T-helper 9 cell (primary cell): ENCODE measurements at places on chromosomes 12 and 14.

DNA sequence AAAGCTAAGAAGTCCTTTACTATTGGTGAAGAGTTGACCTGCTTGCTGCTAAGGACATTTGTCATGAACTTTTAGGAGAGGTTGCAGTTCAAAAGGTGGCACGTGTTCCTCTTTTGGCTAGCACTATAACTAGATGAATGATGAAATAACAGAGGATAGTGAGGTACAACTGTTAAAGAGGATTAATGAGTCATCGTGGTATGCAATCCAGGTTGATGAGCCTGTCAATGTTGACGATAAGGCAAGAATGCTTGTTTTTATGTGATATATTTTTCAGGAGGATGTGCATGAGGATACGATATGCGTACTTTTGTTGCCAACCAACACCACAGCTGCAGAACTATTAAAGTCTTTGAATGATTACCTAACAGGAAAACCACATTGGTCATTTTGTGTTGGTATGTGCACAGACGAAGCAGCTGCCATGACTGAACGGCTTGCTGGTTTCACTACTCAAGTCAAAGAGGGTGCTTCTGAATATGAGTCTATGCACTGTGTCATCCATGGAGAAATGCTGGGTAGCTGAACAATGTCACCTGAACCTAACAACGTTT lies 10.6 kb downstream of the CEP128 start:
- peak; percentile 14 for DNase-seq

DNA sequence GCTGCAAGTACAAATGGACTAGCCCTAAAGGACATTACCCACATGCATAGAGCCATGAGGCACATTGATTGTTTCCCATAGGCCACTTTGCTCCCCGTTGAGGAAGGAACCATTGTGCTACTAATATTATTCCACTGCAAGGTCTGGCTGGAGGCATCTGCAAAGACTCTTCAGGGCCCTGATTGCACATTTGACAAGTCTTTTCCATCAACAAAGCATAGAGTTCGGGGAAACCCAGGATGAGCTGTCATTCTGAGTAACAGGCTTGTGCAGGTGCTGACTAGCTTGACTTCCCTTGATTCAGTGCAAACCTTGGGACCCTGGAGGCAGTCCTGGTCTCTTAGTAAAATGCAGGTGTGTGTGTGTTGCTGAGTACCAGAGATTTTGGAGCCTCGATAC lies 73.8 kb downstream of the SUSD6 start:
- DNase-seq: no peak

- DNase-seq: no peak
Observed at GRCh38 chr12:25436206-25437030, 116.7 kb downstream of the LMNTD1 start.

- DNase-seq: no peak
Observed at GRCh38 chr12:93102744-93103143, 173.6 kb upstream of the EEA1 start.

DNA sequence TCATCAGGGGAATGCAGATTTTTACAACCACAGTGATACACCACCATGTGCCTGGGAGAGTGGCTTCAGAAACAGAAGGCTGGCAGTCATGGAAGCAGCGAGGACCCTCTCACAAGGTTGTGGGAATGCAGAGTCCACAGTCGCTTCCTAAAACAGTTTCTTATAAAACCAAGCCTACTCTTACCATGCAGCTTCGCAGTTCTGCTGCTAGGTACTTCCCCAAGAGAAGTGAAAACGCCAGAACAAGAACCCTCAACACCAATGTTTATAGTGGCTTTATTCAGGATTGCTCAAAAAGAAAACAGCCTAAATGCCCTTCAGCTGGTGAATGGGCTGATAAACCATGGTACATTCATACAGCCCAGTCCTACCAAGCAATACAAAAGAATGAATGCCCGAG lies 87.2 kb downstream of the DDX51 start:
- no peak for DNase-seq

DNA sequence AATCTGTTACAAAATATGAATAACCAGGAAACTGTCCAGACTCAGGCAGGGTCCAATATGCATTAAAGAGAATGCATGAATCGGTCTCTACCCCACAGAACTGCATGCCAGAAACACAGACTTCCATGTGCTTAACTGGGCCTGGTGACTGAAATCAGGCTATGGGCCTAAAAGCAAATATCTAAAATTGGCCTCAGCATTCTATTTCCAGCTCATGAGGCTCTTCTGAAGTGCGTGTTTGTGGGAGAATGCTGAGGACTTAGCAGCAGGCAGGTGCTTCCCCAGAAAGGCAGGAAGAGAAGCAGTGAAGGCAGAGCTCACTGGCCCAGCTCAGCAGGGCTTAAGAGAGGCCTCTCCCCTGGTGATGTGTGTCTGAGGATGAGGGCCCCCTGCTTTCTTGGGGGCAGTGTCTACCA lies 48.5 kb downstream of the ADGRD1 start:
- no peak for DNase-seq

GRCh38 chr12:7512553-7512952 lies 9.0 kb upstream of the CD163 start:
- DNase-seq: no peak

- no peak for DNase-seq
Observed at GRCh38 chr14:71070169-71070568, 162.9 kb downstream of the PCNX1 start.

DNA sequence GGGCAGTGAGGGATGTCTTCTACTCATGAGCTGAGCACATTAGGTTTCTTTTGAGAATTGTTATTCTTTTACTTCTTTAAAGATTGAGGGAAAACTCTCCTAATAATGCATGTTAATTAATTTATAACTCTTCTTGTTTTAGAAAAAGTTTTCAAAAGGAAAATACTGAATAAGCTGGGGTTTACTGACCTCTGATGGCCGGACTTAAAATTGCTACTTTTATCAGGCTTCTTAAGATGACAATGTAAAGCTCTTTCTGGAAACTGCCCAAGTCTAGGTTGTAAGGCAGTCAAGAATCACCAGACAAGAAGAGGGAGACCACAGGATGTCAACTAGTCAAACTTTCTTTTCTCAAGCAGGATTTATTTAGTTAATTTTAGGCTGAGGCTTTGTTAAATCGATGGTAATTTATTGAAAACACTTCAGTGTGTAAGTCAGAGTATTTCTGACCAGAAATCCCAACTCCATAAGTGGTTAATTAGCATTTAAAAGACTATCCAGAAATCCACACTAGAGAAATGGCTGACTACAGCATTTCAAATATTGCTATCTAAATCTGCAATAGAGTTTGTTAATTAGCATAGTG lies 82.1 kb downstream of the AVPR1A start:
- no peak for DNase-seq

- DNase-seq: no peak
Observed at GRCh38 chr14:24721775-24722174, 87.8 kb upstream of the GZMB start.

GRCh38 chr12:115377230-115377629 lies 693.3 kb upstream of the TBX3 start:
- no peak for DNase-seq

DNA sequence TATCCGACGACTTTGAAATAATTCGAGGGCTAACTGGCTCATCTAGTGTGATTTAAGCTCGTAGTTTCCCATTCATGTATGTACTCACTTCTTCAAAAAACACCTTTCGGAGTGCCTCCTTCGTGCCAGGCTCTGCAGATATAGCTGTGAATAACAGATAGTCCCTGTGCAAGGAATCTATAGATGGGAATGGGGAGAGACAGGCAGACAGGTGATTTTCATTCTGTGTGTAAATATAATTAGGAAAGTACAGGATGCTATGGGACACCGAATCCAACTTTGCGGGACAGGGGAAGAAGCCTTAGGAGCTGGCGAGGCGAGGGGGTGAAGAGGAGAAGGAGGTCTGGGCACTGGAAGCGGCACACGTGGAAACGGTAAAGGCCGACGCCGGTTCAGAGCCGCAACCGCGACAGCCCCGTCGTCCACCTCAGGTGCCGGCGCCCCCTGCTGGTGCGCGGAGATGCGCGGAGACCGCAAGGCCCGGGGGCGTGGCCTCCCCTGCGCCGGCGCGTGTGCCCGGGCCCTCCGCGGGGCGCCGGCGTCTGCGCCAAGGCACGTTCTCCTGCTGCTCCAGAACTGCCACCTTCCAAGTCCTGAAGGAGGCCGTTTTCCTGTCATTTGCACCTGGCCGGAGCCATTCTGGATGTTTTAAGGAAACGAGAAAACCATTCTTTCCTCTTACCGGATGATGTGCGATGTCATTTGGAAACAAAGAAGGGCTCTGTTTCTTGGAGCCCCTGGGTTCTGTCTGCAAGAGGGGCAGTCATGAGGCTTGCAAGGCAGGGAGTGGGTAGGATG lies 18.0 kb upstream of the CACNA1C start:
- DNase-seq: peak; percentile 84

DNA sequence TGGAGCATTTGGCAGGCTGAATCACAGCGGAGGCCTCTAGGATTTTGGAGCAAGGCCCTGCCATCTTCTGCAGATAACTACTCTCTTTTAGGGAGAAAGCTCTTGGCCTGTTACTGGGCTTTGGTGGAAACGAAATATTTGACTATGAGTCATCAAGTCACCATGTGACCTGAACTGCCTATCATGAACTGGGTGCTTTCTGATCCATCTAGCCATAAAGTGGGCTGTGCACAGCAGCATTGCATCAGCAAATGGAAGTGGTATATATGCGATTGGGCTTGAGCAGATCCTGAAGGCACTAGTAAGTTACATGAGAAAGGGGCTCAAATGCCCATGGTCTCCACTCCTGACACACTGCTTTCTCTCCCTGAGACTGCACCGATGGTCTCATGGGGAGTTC lies 21.1 kb downstream of the GYS2 start:
- DNase-seq: no peak

DNA sequence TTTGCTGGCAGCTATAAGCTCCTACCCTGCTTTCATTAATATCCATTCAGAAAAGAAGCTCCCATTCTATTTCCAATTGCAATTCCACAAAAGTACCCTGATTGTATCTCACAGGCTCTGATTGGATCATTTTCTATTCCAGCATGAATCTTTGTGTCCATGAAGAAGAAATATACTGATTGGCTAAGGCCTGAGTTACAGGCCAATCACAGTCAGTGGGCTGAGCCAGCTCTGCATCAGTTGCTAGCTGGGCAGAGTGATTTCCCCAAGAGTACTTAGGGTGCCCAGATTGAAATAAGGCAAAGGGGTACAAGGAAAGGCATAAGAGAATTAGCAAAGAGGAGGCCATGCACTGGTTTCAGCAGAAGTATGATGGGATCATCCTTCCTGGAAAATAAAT lies 14.4 kb downstream of the ART4 start:
- DNase-seq: no peak

GRCh38 chr12:93710574-93710926 lies 33.4 kb downstream of the CRADD start:
- DNase-seq: no peak

GRCh38 chr12:68281322-68282077 lies 28.1 kb upstream of the IL22 start:
- DNase-seq: no peak

DNA sequence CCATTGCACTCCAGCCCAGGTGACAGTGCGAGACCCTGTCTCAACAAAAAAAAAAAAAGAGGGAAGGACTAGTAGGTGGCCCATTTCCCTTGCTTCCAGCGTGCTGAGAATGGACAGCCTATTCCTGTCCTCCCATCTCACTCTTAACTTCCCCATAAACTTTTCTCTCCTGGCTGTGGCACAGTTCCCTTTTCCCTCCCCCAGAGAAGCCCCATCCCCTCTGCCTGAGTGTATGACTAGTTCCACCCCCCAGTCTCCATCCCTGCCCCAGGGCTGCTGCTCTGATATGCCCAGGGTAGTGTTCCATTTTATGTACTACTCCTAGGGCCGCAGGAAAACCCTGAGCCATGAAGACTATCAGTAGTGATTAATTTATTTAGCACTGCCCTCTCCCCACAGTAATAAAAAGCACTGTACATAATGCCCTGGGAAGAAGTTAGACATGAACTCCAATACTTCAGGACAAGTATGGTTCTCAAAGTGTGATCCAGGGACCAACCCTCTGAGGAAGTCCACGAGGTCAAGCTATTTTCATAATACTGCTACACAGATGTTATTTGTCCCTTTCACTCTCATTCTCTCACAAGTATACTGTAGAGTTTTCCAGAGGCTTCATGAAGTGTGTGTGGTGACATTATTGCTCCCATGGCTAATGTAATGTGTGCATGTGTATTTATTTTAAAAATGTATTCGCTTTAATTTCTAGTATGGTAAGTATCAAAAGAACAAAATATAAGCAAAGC lies 11.5 kb upstream of the CHD4 start:
- DNase-seq: no peak

DNA sequence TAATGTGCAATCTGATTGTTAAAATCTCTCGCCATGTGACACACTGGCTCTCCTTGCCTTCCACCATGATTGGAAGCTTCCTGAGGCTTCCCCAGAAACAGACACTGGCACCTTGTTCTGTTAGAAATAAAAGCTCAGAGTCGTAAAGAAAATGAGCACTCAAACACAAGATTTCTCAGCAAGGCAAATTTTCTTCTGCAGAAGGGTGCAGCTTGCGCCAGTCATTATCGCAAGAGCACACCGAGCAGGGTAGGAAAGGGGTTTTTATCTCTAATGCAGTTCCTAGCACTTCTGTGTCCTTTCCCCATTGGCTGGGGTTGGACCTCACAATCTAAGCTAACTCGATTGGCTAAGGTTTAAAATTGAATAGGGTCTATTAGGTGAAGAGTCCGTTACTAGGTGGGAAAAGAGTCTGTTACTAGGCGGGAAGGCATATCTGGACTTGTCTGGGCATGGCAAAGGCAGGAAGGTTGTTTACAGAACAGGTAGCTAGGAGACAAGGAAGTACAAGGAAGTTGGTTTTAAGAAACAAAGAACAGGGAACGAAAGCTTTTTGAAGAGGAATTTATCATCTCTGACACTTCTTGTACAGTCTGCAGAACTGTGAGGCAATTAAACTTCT lies 62.6 kb upstream of the BICD1 start:
- no peak for DNase-seq

GRCh38 chr14:70049605-70050004 lies 139.1 kb downstream of the SLC8A3 start:
- no peak for DNase-seq

DNA sequence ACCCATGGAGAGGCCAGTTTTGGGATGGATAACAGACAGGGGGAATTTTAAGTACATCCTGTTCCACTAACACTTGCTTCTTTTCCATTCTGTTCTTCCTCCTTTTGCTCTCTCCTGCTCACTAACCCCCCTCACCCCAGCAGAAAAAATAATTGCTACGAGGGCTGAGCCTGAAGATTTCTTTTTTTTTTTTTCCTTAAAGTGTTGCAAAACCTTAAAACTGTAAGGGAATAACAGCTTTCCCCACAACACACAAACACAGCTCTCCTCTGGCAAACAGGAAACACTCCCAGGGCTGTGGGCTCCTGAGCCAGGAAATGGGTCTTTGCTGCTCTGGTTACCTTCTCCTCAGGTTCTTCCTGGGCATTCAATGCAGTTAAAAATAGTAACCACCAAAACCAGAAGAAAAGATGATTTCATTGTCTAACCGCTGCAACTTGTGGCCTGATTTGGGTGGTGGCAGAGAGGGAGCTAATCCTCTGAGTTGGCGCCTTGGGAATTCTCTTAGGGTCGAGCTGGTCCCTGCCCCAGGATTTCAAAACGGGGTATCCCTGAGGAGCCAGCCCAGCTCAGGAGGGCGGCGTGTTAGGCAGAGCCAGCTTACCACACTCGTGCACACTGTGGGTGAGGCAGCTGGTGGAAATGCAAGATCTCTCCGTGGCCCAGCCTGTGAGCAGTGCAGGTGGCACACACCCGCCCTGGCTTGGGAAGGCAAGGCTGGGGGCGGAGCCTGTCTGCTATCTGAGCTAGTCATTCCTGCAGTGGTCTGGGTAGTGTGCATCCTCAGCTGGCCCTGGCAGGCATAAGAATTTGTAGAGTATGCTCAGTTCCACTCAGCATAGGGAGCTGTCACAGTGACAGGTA lies 17.1 kb upstream of the EMP1 start:
- peak; percentile 27 for DNase-seq

- no peak for DNase-seq
Observed at GRCh38 chr12:64824500-64825142, at the start of gene TBC1D30. Gene TBC1D30 (plus strand): TSS chr12:64824647. CDS start chr12:64824880, 233 bp downstream.

- no peak for DNase-seq
Observed at GRCh38 chr12:6443361-6443983, 1.3 kb upstream of the CD27 start.
